ENCODE measurements at places on chromosomes 1 and 21. TPM values are rescaled to one million over a fixed set of nuclear protein-coding genes. Genes with fewer than 3 reads are reported as not detected.

GRCh38 chr1:202571719-202572339, 138.4 kb downstream of the SYT2 start:
- H3K27ac ChIP-seq = no peak overlapping the region
- H3K27me3 ChIP-seq = no peaks in the 10 kb centered on the region
- peaks cover 18% of the 10 kb centered on the region for H3K36me3 ChIP-seq
- no peak overlapping the region for H3K4me3 ChIP-seq
- H3K4me1 ChIP-seq = peaks cover 15% of the 10 kb centered on the region
- DNase-seq = peak; percentile 74

GRCh38 chr1:219179293-219179692, 5.6 kb downstream of the LYPLAL1 start:
- peak; percentile 78 for DNase-seq
- peaks cover 38% of the 10 kb centered on the region for H3K36me3 ChIP-seq
- H3K4me1 ChIP-seq = peaks cover 51% of the 10 kb centered on the region
- no peak overlapping the region for H3K27ac ChIP-seq
- H3K4me3 ChIP-seq = no peak overlapping the region

DNA sequence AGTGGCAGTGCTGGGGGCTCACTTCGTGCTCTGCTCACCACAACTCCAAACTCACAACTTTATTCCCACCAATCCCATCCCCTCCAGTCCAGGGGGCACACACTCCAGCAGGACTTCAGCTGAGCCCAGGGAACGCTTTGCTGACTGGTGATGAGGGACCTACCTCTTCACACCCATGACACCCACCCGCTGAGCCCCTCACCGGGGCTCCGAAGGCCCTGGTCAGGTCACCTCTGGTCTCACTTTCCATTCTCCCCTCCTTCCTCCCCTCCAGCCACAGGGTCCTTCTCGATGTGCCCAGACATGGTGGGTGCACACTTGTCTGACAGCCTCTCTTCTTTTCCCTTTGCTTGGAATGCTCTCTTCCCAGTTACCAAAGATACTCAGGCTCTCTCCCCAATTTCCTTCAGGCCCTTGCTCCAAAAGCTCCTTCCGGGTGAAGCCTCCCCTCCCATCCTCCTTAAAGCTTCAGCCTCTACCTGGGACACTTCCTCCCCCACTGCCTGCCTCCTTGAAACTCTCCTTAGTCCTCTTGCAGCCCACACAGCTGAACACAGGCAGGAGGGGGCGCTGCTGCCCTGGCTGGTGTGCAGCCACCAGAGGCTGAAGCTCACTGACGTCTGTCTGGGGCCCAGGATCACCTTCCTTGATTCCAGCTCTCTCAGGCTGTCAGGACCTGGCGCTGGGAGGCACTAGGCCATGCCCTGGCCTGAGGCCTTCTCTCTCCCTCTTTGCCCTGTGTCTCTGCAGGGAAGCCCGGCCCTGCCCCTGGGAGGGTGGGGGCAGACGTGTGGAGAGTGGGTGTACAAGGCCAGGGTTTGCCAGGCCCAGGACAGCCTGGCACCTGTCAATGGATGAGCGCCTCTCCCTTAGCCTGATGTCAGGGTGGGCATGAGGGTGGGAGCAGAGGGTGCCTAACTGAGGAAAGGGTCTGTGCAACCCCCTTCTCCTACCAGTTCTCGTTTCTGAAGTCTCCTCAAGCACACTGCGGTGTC, 1.6 kb downstream of the KCNE1 start:
- H3K27ac ChIP-seq = peak overlapping the region; percentile 41
- H3K4me3 ChIP-seq = no peak overlapping the region
- peak; percentile 73 for DNase-seq
- H3K27me3 ChIP-seq = no peaks in the 10 kb centered on the region
- H3K36me3 ChIP-seq = no peaks in the 10 kb centered on the region

PPIAL4G gene
- not detected for total RNA-seq

- no peaks in the 10 kb centered on the region for H3K27me3 ChIP-seq
- H3K27ac ChIP-seq = no peak overlapping the region
- no peaks in the 10 kb centered on the region for H3K36me3 ChIP-seq
- H3K4me3 ChIP-seq = no peak overlapping the region
- DNase-seq = no peak
- no peaks in the 10 kb centered on the region for H3K4me1 ChIP-seq
These were observed 276.2 kb downstream of the NEGR1 start for GRCh38 chr1:72006092-72006491.

DNA sequence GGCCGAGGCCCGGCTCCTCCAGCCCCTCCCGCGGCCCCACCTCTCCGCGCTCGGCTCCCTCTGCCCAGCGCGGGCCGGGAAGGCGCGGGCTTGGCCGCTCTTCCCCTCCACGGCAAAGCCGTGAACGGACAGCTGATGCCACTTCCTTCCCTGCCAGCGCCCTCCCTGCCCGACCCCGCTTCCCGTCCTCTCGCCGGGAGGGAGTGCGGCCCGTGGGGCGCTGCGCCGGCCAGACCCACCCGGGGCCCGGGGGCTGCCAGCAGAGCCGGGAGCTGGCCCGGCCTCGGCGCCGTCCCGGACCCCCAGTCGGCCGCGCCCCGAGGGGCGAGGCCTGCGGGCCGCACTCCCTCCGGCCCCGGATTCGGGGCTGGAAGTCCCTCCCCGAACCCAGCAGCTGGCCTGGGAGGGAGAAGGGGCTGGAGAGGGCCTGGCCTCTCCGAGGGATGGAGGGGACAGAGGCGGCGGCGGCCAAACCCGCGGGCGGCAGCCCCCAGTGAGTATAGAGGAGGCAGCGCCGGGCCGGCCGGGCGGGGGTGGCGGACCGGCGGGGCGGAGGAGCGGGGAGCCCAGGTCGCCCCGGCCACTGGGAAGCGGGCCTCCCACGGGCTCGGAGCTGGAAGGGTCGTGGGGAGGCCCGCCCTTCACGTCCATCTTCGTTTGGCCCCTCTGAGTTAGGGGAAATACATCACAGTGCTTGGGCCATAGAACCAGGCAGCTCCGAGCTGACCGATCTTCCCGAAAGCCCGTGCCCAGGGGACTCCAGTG, at the start of gene KIAA1614:
Gene KIAA1614, plus strand, starts transcription at position 97 of the 765 bp plus-strand sequence. Its CDS starts 347 bp downstream, at position 444.
- no peaks in the 10 kb centered on the region for H3K4me1 ChIP-seq
- no peak for DNase-seq
- H3K27ac ChIP-seq = no peak within 1 kb of the TSS

MYOC gene
- not detected for total RNA-seq

ERVH48-1 gene
- not detected for total RNA-seq

COL6A2 gene
- 0.61 TPM for total RNA-seq

- DNase-seq = no peak
- H3K36me3 ChIP-seq = no peaks in the 10 kb centered on the region
- H3K27me3 ChIP-seq = no peaks in the 10 kb centered on the region
- H3K27ac ChIP-seq = no peak overlapping the region
- no peak overlapping the region for H3K4me3 ChIP-seq
These were observed 5.9 kb downstream of the TP73 start for GRCh38 chr1:3658231-3658615.

GRCh38 chr1:204198348-204199340, 2.4 kb upstream of the KISS1 start:
- H3K27me3 ChIP-seq = peaks cover 17% of the 10 kb centered on the region
- peak; percentile 83 for DNase-seq
- H3K36me3 ChIP-seq = no peaks in the 10 kb centered on the region
- peaks cover 6% of the 10 kb centered on the region for H3K4me1 ChIP-seq
- no peak overlapping the region for H3K4me3 ChIP-seq

OR2G6 gene
- total RNA-seq = not detected
